ENCODE measurements at places on chromosomes 12 and 14. TPM values are rescaled to one million over a fixed set of nuclear protein-coding genes. Genes with fewer than 3 reads are reported as not detected.

Gene ACVRL1
- total RNA-seq: 8.8 TPM

Gene ZBTB42
- total RNA-seq: 0.66 TPM

Gene VDR
- 0.51 TPM for total RNA-seq

Gene AQP2
- not detected for total RNA-seq

Gene PNN
- total RNA-seq: 51.5 TPM

Gene LRFN5
- total RNA-seq: 83.9 TPM

Gene LRRIQ1
- total RNA-seq: 4.1 TPM

Gene EFS
- total RNA-seq: 22.6 TPM

Gene RD3L
- not detected for total RNA-seq

Gene ACOT6
- not detected for total RNA-seq

Gene CABP1
- total RNA-seq: 218 TPM

Gene GTF2H3
- total RNA-seq: 25.6 TPM
